ENCODE measurements at places on chromosomes 2 and 18.
A peak's percentile ranks its signal among the peaks of the same experiment; 100 is the strongest.

DNA sequence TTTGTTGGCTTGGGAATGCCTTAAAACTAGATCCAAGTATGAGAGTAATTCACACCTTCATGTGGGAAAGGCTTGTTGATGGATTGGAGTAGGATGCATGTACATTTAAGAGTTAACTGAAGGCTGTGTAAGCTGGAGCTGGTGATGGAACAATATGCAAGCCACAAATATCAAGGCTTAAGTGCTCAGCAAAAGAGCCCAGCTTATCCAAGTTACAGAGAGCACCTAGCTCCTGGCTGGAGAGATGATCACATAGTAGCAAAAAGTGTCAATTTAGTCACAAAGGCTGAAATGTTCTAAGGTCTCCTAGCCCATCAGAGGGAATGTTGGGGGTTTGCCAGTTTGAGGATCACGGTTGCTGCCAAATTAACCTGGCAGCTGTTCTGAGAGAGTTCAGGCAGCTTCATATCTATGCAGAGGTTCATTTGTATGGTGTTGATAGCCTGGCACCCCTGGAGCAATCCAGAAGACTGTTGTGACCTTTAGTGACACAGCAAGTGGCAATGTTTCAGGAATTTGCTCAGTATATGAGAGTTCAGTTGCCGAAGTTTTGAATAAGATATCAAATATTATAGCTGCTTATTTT is 228.2 kb downstream of the DOK6 start:
- no peak for DNase-seq

DNA sequence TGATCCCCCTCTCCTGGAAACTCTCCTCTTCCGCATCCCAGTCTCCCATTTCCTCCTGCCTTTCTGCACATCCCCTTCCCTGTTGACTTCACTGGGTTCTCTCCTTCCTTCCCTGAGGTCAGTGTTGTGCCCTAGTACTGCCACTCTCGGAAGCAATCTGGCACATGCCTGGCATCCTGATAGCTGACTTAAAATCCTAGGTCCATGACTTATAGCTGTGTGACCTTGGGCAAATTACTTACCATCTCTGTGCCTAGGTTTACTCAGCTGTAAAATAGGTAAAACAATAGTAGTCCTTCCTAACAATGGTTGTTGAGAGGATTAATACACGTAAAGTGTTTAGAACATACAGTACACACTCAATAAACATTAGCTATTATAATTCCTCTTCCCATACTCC is 9.3 kb downstream of the EVA1A start:
- no peak for DNase-seq

DNA sequence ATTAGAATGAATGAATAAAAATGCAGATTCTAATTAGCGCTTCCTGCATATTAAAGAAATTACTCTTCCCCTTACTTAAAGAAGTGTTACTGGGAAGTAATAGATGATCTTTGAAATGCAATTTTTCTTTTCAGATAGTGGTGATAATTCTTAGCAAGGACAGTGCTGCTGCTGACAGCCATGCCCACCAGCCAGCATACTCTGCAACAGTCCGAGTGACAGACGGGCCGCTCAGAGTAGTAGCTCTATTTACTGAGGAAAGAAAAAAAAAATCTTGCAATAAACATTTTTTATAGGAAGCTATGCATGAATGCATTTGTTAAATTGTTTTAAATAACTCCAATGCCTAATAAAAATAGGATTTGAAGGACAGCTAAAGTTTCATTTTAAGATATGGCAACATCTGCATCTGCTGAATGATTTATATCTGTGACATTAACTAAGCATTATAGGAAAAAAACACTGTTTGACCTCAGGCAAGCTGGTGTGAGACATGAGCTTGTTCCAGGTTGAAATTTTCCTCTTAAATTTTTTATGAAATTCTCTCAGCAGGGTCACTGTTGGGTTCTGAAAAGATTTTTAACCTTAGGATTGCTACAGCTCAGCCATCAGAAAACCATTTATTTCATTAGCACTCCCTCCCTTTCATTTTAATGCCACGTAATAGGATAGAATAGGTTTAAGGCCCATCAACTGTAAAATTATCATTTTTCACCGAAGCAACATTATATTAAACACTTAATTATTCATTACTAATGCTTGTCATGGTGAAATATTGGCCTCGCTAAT is 393.8 kb downstream of the DCDC2C start:
- DNase-seq, result no peak

DNA sequence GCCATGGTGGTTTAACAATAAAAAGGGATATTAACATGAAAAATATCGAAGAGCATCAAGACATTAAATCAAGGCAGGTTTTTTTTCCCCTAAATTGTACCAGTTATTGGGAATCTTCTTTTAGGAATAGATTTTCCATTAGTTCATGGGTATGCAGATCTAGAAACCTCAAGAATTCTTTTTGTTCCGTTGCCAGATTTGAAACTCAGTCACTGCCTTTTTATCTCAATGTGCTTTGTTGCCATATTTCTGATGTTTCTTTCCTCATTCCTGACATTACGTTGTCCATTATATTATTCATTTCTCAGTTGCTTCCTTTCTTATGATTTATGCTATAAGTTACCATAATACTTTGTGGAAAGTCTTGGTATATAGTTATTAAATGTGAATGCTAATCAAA is 162.2 kb downstream of the CD226 start:
- no peak for DNase-seq

DNA sequence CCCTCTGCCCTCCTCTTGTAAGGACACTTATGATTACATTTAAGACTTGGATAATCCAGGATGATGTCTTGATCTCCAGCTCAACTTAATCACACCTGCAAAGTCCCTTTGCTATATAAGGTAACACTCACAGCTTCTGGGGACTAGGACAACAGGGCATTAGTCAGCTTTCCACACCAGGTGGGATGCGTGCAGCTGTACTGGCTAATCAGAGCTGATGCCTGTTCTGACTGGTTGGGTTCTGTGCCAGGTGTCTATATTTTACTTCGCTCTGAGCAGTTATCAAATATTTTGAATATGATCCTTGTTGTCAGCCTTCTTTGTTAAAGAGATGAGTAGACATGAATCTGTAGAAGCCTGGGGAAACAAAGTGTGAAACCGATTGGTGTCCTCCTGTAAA is 115.5 kb upstream of the ATP8B1 start:
- DNase-seq, result peak; percentile 54

- DNase-seq, result no peak
Measured at GRCh38 chr2:219641390-219642068, 14.1 kb downstream of the SLC4A3 start.

DNA sequence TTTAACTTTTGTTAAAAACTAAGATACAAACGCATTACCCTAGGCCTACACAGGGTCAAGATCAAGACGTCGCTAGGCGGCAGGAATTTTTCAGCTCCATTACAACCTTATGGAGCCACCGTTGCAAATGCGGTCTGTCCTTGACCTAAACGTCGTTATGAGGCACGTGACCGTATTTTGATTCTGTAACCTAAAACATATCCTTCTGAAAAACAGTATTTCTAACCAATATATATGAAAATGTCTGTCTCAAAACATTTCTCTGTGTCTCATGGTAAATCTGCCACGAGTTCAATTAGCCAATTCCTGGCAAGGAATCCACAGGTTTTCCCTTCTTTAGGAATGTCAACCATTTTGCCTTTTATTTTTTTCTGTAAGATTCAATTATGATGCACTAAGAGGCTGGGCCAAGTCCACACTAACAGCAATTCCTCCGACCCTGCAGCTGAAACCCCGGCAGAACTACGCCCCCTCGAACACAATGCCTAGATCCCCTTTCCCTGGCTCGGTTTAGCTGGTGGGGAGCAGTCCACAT is 1.7 kb downstream of the RTN4 start:
- DNase-seq, result peak; percentile 33

DNA sequence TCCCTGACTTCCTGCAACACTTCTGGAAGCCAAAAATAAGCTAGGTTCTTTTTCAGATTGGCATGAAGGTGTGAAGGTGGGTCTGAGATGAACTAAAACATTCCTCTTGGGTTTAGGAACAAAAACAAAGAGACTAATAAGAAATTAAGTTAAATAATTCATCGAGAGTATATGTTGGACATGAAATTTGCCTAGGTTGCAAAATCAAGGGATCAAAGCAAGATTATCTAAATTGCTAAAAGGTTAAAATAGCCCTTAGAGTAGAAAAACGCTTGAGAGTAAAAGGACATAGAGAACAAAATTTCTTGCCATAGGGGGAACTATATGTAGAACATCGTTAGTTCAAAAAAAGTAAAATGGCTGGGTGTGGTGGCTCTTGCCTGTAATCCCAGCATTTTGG is 845.9 kb upstream of the NXPH2 start:
- no peak for DNase-seq

DNA sequence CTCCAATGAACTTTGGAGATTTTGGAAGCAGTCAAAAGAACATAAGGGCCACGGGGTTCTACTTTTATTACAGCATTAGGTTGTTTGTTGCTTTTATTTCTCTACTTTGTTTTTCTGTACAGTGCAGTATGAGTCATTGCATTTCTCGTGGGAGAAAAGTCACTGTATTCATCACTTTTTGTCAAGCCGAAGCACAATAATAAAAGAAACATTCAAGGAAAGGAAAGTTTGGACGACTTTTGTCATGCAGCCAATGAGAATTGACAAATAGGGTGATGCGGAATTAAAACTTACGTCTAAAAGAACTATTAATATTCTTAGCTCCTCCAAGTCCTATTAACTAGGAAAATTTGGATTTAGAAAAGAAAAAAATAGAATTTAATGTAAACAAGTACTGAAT is 209.9 kb downstream of the TMEM182 start:
- no peak for DNase-seq

GRCh38 chr2:71100195-71100964 is 29.6 kb downstream of the MCEE start:
- DNase-seq, result peak; percentile 57

- DNase-seq, result peak; percentile 66
Measured at GRCh38 chr2:220165401-220165800, 538.0 kb downstream of the SLC4A3 start.

- no peak for DNase-seq
Measured at GRCh38 chr18:23506393-23506792, 3.1 kb downstream of the RMC1 start.

DNA sequence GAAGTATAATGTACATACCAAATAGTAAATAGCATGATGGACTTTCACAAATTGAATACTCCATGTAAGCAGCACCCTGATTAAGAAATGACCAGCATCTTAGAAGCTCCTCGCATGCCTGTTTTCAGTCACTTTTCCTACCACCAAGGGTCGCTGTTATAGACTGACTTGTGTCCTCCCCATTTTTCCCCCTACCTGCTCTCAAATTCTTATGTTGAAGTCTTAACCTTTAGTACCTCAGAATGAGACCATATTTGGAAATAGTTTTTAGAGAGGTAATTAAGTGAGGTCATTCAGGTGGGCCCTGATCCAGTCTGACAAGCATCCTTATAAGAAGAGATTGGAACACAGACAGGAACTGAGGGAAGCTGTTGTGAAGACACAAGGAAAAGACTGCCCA is 125.9 kb downstream of the LYPD6 start:
- DNase-seq, result no peak

GRCh38 chr2:6793371-6793770 is 72.3 kb downstream of the CMPK2 start:
- DNase-seq, result peak; percentile 29

DNA sequence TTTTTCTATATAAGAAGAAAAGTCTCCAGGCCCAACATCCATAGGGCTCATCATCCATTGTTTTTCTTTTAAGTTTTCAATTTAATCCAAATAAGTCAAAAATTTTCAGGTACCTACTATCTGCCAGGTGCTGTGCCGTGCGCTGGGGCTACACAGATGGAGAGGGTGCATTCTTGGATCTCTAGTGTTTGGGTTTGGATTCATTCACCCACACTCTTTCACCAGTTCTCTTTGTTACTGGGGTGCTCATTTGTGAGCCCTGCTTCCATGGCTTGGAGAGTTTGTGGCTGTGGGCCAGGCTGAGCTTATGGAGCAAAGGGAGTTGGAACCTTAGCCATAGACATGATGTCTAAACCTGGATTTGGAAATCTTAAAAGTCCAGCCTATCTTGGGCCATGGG is 51.0 kb downstream of the CDK15 start:
- DNase-seq, result no peak

GRCh38 chr2:208648368-208648767 is 241.8 kb downstream of the PTH2R start:
- no peak for DNase-seq
